ENCODE measurements at places on chromosomes 16 and 17.
A peak's percentile ranks its signal among the peaks of the same experiment; 100 is the strongest.

GRCh38 chr17:27985306-27985705 lies 57.2 kb upstream of the NLK start:
- no peak for DNase-seq

GRCh38 chr16:89168381-89169189 lies 3.0 kb upstream of the CDH15 start:
- DNase-seq = no peak

DNA sequence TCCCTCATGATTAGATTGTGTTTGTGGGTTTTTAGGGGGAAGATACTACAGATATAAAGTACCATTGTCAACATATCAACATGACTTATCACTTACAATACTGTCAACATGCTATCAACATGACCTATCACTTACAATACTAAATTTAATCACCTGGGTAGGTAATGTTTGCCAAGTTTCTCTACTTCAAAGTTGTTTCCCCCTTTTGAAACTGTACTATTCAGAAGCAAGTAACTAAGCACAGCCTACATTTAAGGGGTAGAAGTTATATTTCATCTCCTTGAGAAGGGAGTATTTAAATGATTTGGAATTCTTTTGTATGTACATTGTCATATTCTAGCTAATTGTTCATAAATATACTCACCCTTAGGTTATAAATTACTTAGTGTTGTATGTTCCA lies 68.7 kb downstream of the TRIM37 start:
- no peak for DNase-seq

- no peak for DNase-seq
Measured at GRCh38 chr17:68800751-68801150, 154.4 kb downstream of the ABCA8 start.

GRCh38 chr16:81513204-81514040 lies 68.8 kb downstream of the CMIP start:
- no peak for DNase-seq

GRCh38 chr16:10578474-10579316 lies 1.7 kb downstream of the EMP2 start:
- no peak for DNase-seq

- no peak for DNase-seq
Measured at GRCh38 chr16:21617607-21618006, 18.2 kb downstream of the METTL9 start.

- DNase-seq = no peak
Measured at GRCh38 chr16:66290431-66290830, 76.1 kb upstream of the CDH5 start.

- no peak for DNase-seq
Measured at GRCh38 chr16:78509965-78510364, 410.5 kb downstream of the WWOX start.

DNA sequence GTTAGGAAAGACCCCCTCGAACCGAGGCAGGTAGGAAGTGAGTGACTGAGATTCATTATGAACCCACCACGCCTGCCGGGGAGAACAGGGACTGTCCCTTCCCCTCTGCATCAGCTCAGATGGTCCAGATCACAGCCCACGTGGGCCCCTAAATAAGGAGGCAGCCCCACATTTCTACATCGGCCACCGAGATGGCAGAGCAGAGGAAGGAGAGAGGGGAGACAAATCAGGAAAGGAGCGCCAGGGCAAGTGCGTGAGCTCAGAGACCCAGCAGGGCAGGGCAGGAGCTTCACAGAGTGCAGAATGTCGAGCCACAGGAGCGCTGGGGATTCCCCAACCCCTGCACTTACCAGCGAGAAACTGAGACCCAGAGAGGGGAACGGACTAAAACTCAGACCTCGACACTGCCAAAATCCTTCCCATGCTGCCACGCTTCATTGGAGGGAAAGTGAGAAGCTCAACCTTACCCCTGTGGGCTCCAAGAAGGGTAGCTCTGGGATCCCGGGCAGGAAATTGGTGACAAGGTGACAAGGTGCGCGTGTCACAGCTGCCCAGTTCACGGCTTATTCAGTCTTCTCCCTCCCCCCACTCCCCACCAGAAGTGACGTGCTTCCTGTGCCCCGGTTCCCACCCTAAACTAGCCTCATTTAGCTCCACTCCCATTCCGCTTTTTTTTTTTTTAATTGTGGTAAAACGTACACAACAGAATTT lies at the start of gene ICAM2:
TSS of gene ICAM2 (minus strand) at position 578 of the 711 bp plus-strand sequence. CDS start 13,942 bp downstream, outside the sequence.
- DNase-seq = peak; percentile 76

DNA sequence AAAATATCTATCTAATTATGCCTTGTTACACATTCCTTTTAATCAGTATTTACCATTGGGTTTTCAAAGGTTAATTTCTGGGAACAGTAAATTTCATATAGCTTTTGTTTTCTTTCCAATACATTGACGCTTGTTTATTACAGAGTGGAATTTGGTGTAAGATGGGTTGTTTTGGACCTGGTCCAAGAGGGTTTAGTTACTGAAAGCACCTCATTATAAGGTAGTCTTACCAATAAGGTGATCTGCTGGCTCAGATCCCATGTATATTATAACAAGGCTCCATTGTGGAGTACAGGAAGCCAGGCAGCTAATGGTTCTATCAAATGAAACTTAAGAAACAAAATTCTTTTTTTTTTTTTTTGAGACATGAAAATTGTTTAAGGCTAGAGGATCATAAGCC lies 87.3 kb upstream of the NACA2 start:
- no peak for DNase-seq

- DNase-seq = no peak
Measured at GRCh38 chr17:42519546-42520491, 16.2 kb upstream of the NAGLU start.

GRCh38 chr16:50521246-50521900 lies 26.8 kb upstream of the NKD1 start:
- DNase-seq = no peak

- DNase-seq = no peak
Measured at GRCh38 chr17:27240802-27241155, 53.1 kb upstream of the WSB1 start.

GRCh38 chr17:34716291-34716690 lies 136.9 kb downstream of the TMEM132E start:
- DNase-seq = no peak

- DNase-seq = no peak
Measured at GRCh38 chr17:14959106-14959648, 305.9 kb downstream of the PMP22 start.

DNA sequence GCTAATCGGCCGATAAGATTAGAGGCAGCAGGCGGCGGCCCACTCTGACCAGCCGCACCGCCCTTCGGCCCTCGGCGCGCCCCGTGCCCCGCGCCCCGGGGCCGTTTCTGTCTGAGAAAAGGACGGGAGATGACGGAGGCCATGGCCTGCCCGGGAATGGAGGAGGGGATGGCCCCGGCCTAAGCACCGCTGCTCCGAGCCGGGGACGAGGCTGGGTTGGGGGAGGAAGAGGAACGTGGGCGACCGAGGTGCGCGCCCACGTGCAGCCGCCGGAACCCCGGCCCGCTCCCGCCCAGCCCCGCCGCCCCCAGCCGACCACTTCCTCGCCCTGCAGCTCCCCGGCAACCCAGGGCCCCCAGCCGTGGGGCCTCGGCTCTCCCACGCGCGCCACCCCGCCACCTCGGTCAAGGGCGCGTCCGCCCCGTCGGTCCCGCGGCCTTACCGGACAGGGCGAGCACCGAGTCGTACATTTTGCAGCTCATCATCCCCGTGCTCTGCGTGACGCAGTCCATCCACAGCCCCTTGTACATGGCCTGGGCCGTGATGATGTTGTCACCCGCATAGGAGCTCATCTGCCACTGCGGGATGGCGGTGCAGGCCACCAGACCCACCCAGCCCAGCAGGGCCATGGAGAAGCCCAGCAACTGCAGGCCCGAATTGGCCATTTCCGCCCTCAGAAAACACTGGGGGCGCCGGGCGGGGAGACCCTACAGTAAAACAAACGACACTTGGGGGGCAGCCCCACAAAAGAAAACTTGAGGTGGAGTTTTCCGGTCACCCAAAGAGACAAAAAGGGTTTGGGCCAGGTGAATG lies 693 bp downstream of the CLDN7 start:
- DNase-seq = no peak

GRCh38 chr17:69962436-69962995 lies 112.5 kb upstream of the KCNJ16 start:
- DNase-seq = no peak

DNA sequence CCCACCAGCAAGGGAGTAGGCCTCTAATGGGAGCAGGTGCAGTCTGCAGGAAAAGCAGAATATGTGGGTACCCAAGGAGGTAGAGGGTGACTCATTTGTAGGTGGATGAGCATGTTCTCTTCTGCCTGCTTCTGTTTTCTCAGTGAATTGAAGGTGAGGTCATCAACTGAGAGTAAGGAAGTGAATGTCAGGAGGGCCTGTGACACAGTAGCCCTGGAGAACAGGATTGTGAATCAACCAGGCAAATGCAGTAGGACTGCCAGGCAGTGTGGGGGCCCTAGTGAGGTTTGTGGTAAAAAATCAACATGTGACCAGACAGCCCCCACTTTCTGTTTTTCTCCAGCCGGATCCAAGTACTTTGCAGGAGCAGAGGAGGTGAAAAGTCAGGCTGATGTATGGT lies 150.5 kb upstream of the SOX9 start:
- no peak for DNase-seq

GRCh38 chr17:72774236-72774635 lies 318.3 kb downstream of the SLC39A11 start:
- DNase-seq = no peak

DNA sequence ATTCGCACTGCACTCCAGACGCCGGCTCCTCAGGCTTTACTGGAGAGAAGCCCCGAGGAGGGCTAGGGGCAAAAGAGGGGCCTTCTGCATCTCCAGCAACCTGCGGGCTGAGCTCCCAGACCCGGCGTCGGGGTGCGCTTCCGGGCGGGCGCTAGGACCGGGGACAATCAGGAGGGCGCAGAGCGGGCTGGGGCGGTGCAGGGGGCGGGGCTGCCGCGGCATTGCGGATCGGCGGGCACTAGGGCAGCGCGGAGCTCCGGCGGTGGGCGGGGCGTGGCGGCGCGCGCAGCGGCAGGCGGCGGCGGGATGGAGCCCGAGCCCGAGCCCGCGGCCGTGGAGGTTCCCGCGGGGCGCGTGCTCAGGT lies at the start of gene TSEN54:
TSS of gene TSEN54 (plus strand) at position 274 of the 364 bp plus-strand sequence. CDS start at position 307, 33 bp downstream.
- DNase-seq = peak; percentile 96

GRCh38 chr16:51636920-51637769 lies 486.1 kb upstream of the SALL1 start:
- DNase-seq = no peak

DNA sequence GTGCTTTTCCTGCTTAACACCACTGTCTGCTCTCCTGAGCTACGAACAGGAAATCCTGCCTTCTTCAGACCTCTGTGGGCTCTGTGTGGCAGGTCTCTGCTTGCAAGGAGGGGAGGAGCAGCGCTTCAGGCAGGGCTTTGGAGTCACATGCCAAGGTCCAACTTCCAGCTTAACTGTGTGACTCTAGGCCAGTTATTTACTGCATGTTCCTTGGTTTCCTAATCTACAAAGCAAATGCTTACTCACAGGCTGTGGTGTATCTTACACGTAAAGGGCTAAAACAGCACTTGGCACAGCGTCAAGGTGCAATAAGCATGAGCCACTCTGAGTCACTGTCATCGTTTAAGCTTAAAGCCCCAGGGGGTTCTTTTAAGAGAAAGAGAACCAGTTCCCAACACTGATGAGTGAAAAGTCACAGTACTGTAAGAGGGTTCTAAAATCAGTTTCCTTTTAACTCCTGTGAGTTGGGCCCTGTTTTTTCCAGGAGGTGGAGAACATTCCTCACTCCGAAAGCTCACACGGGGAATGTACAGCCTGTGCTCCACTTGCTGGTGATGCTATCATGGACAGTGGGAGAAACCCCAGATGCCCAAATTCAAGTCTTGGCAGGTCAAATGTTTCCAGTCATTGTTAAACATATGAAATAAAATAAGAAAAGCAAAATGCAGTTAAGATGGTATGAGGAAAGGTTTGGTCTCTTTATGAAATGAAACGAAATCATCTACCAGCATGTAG lies 54.1 kb upstream of the BCAR1 start:
- DNase-seq = peak; percentile 48
